ENCODE measurements at places on chromosomes 16 and 17. TPM values are rescaled to one million over a fixed set of nuclear protein-coding genes. Genes with fewer than 3 reads are reported as not detected.

- no peaks in the 10 kb centered on the region for H3K27me3 ChIP-seq
- H3K4me3 ChIP-seq, result peak within 1 kb of the TSS; percentile 67
- DNase-seq, result peak; percentile 99
- peaks cover 3% of the 10 kb centered on the region for H3K36me3 ChIP-seq
- peak within 1 kb of the TSS; percentile 91 for H3K27ac ChIP-seq
These were observed at the start of the genes C17orf100 and MED31 for GRCh38 chr17:6651354-6651918. Gene C17orf100, plus strand, starts transcription at chr17:6651762. Its CDS starts 152 bp downstream, at chr17:6651914. Gene MED31, minus strand, starts transcription at chr17:6651605. Its CDS starts 77 bp downstream, at chr17:6651528.

DNA sequence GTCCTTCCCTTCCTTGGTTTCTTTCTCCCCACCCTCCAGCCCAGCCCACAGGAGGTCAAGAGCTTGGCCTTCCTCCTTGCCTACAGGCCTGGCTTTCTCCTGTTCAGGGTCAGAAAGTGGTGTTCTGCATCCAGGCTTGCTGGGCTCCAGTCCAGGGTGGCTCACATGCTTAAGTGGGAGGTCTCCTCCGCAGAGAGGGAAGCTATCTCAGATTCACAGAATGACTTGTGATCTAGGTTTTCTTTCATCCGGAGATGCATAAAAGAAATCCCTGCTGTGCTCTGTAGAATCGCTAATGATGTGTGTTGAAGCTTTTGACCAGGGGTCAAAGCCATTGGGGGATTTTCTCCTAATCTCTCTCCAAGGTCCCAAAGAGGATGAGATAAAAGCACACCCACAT is 382.3 kb upstream of the EEF2KMT start:
- no peak for DNase-seq
- H3K4me1 ChIP-seq, result no peaks in the 10 kb centered on the region
- H3K27me3 ChIP-seq, result no peaks in the 10 kb centered on the region
- H3K4me3 ChIP-seq, result no peak overlapping the region

SLC16A13 gene
- 0.33 TPM for total RNA-seq

GRCh38 chr16:17346621-17347569 is 123.9 kb downstream of the XYLT1 start:
- H3K27me3 ChIP-seq, result no peaks in the 10 kb centered on the region
- peaks cover 77% of the 10 kb centered on the region for H3K4me1 ChIP-seq
- H3K4me3 ChIP-seq, result no peak overlapping the region
- H3K27ac ChIP-seq, result peak overlapping the region; percentile 93
- no peaks in the 10 kb centered on the region for H3K36me3 ChIP-seq

CES5A gene
- not detected for total RNA-seq

DNA sequence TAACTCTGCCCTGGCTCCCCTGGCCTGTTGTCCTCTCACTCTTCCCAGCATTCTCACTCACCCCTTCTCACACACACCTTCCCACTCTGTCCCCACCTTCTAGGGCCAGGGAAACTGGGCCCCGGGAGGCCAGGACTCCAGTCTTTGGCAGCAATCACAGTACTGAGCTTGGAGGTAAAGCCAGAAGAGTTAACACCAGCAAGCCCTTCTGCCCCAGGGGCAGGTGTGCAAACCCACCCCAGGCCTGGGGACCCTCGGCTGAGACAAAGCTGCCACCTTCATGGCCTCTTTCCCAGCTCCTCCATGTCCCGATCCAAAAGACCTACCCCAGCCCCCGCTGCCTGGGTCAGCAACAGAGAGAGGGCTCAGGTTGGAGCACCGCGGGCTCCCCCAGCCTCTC is 36.9 kb upstream of the MLKL start:
- no peaks in the 10 kb centered on the region for H3K4me1 ChIP-seq
- H3K4me3 ChIP-seq, result no peak overlapping the region
- no peak overlapping the region for H3K27ac ChIP-seq
- no peak for DNase-seq
- no peaks in the 10 kb centered on the region for H3K36me3 ChIP-seq
- H3K27me3 ChIP-seq, result peaks cover 42% of the 10 kb centered on the region

- H3K4me3 ChIP-seq, result no peak overlapping the region
- H3K27me3 ChIP-seq, result no peaks in the 10 kb centered on the region
- DNase-seq, result no peak
- H3K4me1 ChIP-seq, result peaks cover 11% of the 10 kb centered on the region
These were observed 36.5 kb downstream of the NF1 start for GRCh38 chr17:31131299-31131698.

B3GNT9 gene
- 20.5 TPM for total RNA-seq

DNA sequence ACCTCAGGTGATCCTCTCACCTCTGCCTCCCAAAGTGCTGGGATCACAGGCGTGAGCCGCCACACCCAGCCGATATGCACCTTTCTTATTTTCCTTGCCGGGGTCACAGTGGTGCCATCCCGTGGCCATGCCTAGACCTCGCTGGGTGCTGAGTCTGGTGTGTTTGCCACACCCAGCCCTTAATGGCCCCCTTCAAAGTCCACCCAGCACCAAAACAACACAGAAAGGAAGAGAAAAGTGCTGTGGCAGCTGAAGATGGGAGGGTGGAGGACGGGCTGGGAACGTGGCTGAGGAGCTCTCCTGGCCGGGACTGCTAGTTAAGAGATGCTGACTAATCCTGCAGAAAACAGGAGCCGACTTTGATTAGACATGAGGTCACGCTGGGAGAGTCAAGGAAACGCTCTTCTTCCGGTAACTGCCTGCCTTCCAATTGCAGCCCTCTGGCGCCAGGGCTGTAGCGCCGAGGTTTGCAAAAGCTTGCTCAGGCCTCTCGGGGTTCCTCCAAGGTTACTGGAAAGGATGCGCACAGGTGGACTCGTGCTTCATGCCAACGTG is 10.9 kb downstream of the SLC43A2 start:
- H3K4me3 ChIP-seq, result no peak overlapping the region
- no peaks in the 10 kb centered on the region for H3K27me3 ChIP-seq
- H3K4me1 ChIP-seq, result no peaks in the 10 kb centered on the region
- no peak for DNase-seq
- peak overlapping the region; percentile 36 for H3K27ac ChIP-seq

DNA sequence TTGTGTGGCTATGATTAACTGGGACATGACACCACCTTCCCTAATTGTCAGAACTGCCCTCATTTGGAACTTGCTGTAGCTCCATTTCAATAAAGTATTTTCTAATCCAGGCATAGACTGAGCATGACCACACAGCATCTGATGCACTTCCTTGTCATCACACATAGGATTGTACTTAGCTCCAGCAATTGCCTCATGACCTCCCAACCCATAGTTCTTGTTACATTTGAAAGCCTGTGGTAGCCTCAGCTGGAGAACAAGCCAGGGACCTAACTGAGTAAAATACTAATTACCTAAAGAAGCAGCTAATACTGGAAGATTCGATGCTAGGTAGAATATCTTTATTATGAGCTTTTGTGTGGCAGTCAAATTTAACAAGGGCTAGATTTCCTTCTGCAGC is 187.3 kb upstream of the KIF2B start:
- no peaks in the 10 kb centered on the region for H3K27me3 ChIP-seq
- no peaks in the 10 kb centered on the region for H3K36me3 ChIP-seq
- H3K4me3 ChIP-seq, result no peak overlapping the region
- no peak overlapping the region for H3K27ac ChIP-seq

SLC47A1 gene
- total RNA-seq, result 1.8 TPM

- no peaks in the 10 kb centered on the region for H3K36me3 ChIP-seq
- H3K27ac ChIP-seq, result no peak overlapping the region
- DNase-seq, result no peak
These were observed 153.4 kb upstream of the DYNLRB2 start for GRCh38 chr16:80387318-80387921.

- H3K27me3 ChIP-seq, result no peaks in the 10 kb centered on the region
- peaks cover 45% of the 10 kb centered on the region for H3K36me3 ChIP-seq
- no peak for DNase-seq
- H3K4me3 ChIP-seq, result no peak overlapping the region
These were observed 8.2 kb downstream of the SPAG7 start for GRCh38 chr17:4959261-4959965.

BLMH gene
- total RNA-seq, result 20.7 TPM

GRCh38 chr17:76088041-76088867 is 9.3 kb downstream of the ZACN start:
- H3K4me3 ChIP-seq, result no peak overlapping the region
- H3K27me3 ChIP-seq, result no peaks in the 10 kb centered on the region
- DNase-seq, result no peak

- DNase-seq, result no peak
- no peaks in the 10 kb centered on the region for H3K27me3 ChIP-seq
- H3K4me1 ChIP-seq, result peaks cover 26% of the 10 kb centered on the region
- H3K27ac ChIP-seq, result no peak overlapping the region
- no peak overlapping the region for H3K4me3 ChIP-seq
- no peaks in the 10 kb centered on the region for H3K36me3 ChIP-seq
These were observed 63.7 kb upstream of the MRTFB start for GRCh38 chr16:14007450-14007849.

GAN gene
- 11.6 TPM for total RNA-seq

- H3K27me3 ChIP-seq, result no peaks in the 10 kb centered on the region
- no peaks in the 10 kb centered on the region for H3K36me3 ChIP-seq
- DNase-seq, result no peak
- H3K4me3 ChIP-seq, result no peak overlapping the region
These were observed 13.2 kb upstream of the PDXDC1 start for GRCh38 chr16:14961405-14962186.

GRCh38 chr17:80835816-80836657 is 155.6 kb upstream of the CHMP6 start:
- no peak overlapping the region for H3K4me3 ChIP-seq
- peaks cover 19% of the 10 kb centered on the region for H3K36me3 ChIP-seq

DNA sequence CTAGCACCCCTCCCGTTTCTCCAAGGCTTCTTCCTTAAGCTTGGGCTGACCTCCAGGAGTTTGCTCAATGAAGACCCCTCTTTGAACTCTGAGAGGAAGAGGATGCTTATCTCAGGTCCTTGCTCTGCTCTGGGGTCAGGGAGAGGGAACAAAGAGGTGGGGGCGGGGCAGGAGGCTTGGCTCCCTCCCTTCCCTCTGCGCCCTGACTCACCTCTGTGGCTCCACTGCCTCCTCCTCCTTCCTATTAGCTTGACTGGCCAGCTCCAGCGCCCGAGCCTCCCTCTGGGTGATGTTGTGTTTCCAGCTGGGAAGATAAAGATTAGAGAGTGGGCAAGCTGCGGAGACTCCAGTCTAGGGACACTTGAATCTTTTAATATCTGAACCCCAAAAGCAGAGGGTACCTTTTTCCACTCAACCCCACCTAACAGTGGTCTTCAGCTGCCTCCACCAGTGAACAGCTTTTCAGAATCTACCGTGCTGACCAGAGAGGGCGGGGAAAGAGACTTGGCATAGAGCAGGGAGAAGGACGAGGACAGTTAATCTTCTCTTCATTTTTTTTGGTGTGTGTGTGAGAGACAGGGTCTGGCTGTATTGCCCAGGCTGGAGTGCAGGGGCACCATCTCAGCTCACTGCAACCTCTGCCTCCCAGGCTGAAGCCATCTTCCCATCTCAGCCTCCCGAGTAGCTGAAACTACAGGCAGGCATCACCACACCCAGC is 6.7 kb downstream of the GIP start:
- no peak for DNase-seq
- no peaks in the 10 kb centered on the region for H3K36me3 ChIP-seq
- H3K27ac ChIP-seq, result no peak overlapping the region
- H3K27me3 ChIP-seq, result peaks cover 78% of the 10 kb centered on the region
- no peak overlapping the region for H3K4me3 ChIP-seq

DNA sequence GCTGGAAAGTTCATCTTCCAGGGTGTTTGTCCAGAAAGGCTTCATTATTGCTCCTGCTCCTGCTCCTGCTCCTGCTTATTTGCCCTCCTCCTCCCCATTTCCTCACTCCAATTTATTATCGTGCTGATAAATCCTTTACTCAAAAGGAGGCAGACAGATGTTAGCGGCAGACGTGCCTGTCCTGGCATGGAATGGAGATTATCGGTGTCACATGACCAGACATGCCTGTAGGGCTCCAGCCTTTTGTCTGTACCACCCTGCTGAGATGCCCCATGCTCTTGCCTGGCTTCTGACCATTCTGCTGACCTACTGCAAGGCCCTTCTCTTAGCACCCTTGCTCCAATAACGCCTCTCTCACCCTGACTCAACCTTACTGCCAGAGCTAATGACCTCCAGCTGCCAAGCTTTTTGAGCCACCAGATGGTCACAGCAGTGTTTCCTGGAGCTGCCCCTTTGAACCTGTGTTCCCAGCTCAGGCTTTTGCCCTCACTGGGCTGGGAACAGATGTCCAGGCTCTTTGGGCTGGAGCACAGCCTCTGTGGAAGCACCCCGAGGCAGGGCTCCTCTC is 12.8 kb downstream of the DNAH9 start:
- no peak overlapping the region for H3K27ac ChIP-seq
- DNase-seq, result no peak
- no peaks in the 10 kb centered on the region for H3K4me1 ChIP-seq
- H3K4me3 ChIP-seq, result no peak overlapping the region

GRCh38 chr17:79220713-79221291 is 146.2 kb downstream of the ENGASE start:
- H3K36me3 ChIP-seq, result no peaks in the 10 kb centered on the region
- H3K4me1 ChIP-seq, result peaks cover 16% of the 10 kb centered on the region
- peaks cover 100% of the 10 kb centered on the region for H3K27me3 ChIP-seq
- H3K27ac ChIP-seq, result no peak overlapping the region

GRCh38 chr17:64255764-64256163 is 7.3 kb downstream of the TEX2 start:
- H3K27ac ChIP-seq, result no peak overlapping the region
- peaks cover 11% of the 10 kb centered on the region for H3K4me1 ChIP-seq
- H3K36me3 ChIP-seq, result no peaks in the 10 kb centered on the region
- no peak for DNase-seq
- H3K4me3 ChIP-seq, result no peak overlapping the region

GRCh38 chr16:76835339-76835738 is 355.7 kb upstream of the MON1B start:
- no peaks in the 10 kb centered on the region for H3K36me3 ChIP-seq
- no peak overlapping the region for H3K27ac ChIP-seq
- H3K27me3 ChIP-seq, result no peaks in the 10 kb centered on the region

- H3K4me3 ChIP-seq, result peak overlapping the region; percentile 74
- peaks cover 45% of the 10 kb centered on the region for H3K4me1 ChIP-seq
- H3K36me3 ChIP-seq, result no peaks in the 10 kb centered on the region
- H3K27ac ChIP-seq, result no peak overlapping the region
- no peak for DNase-seq
These were observed 632 bp downstream of the SLC9A5 start for GRCh38 chr16:67249178-67250044.

DNA sequence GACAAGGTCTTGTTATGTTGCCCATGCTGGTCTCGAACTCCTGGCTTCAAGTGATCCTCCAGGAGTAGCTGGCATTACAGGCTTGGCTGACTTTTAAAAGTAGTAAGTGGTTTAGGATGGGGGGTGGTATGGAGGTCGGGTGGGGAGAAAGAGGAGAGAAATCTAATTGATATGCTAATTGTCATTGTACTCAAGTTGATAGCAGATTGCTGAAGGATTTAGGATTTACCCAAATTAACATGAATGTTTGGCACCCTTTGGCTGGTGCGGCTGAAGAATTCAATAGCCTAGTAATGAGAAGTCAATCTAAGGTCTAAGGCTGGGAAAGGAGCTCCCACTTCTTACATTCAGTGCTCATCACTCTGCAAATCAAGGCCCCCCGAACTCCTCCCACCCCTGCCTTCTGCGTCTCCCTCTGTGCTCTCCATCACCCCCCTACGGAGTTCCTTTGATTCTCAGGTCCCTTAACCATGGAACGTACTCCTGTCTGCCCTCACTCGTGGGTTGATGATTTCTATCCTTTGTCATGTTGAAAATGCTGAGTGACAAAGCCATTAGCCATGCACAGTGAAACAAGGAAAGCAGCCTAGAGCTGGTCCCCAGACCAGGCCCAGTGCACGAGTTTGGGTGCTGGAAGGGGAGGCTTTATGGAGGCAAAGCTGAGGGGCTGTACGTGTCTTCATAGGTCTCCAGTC is 17.3 kb downstream of the CDH13 start:
- H3K27me3 ChIP-seq, result no peaks in the 10 kb centered on the region
- H3K36me3 ChIP-seq, result no peaks in the 10 kb centered on the region
- DNase-seq, result no peak
- no peak overlapping the region for H3K27ac ChIP-seq
- no peak overlapping the region for H3K4me3 ChIP-seq
- peaks cover 5% of the 10 kb centered on the region for H3K4me1 ChIP-seq

KRTAP4-5 gene
- total RNA-seq, result not detected

- H3K4me1 ChIP-seq, result peaks cover 11% of the 10 kb centered on the region
- DNase-seq, result no peak
- H3K36me3 ChIP-seq, result no peaks in the 10 kb centered on the region
These were observed 30.0 kb upstream of the SKAP1 start for GRCh38 chr17:48460052-48460451.
